ENCODE measurements at places on chromosomes 1 and 21.

GRCh38 chr1:117754061-117754969 is 148.5 kb downstream of the TENT5C start:
- DNase-seq, result peak; percentile 28

DNA sequence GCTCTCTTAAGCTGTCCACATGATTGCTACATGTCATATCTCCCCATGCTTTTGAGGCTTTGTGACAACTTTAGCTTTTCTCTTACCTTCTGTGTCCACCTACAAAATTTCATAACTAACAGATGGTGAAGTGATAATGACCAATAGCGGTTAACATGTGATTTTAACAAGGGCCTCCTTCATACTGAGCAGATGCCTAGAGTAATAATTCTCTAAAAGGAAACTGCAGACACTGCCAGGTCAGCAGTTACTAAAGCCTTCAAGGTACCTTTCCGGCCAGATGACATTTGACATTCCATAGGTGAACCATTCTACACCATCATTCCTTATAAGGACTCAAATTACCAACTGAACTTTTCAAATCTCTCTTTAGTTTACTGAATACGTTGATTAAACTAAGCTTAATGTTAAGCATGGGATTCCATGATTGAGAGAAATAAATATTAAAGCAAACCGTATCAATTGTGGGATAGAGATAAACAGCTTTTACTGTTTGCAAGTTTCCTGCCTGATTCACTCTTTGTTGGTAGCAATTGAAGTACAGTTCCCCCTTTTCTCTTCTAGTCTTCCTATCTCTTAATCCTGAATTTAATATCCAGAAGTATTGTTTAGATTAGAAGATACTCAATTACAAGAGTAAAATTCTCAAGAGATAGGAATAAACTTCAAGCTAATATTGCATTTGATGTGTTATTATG is 205.1 kb downstream of the PLA2G4A start:
- DNase-seq, result no peak

DNA sequence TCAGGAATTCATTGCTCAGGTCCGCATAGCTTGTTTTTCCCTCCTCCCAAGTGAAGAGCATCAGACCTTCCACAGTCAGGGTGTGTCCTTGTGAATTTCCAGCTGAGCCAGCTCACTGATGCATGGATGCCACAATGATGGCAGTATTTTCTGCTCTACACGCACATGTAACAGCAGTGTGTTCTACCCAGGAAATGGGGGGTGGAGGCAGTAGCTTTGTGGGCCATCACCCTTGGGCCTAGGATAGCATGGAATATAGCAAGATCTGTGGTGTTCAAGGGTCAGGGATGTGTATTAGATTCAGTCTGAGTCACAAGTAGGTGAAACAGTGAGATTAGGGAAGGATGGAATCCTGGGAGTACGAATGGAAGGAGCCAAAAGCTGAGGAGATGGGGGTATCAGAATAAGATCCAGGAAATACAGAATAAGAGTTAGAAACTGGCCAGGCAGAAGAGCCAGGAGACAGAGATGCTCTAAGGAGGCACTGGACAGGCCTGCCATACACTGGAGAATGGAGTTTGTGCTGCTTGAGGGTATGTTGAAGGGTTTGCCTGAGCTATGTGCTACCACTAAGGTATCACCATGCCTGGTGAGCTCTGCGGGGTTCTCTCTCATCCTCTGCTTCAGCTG is 90.6 kb upstream of the CNIH3 start:
- DNase-seq, result no peak

DNA sequence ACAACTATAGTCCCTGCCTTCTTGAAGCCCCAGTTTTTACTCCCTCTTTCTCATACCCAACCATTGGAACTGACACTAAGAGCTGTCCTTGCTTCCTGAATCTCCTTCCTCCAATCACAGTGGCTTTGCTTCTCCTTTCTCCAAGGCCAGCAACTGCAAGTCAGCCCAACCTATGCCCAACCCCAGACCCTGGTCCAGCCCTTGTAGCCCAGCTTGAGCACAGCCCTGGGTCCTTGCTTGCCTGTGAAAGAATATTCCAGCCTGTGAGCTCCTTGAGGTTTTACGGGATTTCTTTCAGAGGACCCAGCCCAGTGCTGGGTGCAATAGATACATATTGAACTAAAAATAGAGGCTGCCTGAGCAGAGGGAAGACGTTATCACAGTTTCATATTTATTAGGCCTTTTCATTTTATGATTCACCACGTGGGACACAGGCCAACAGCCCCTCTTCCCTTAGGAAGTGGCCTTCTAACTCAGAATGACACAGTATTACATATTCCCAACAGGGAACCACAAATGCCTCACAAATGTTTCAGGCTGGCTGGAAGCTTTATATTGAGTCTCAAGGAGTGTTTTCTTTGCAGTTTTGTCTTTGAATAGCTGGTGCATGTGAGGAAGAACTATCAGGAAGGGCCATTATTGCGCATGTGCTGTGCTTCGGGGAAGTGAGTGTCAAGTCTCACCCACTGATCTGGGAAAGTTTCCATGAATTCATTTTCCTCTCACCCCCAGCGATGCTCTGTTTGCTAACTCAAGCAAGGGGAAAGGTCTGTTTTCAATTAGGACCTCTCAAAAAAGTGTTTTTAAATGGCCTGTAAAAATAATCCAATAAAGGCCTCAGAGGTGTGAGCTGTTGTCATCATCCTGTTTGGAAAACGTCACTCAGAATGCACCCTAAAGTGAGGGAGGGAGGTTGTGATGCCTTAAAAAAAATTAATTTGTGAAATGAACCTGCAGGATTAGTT is 92.3 kb upstream of the NFIA start:
- no peak for DNase-seq

- DNase-seq, result no peak
Measured at GRCh38 chr1:31776516-31776915, 12.4 kb upstream of the ADGRB2 start.

DNA sequence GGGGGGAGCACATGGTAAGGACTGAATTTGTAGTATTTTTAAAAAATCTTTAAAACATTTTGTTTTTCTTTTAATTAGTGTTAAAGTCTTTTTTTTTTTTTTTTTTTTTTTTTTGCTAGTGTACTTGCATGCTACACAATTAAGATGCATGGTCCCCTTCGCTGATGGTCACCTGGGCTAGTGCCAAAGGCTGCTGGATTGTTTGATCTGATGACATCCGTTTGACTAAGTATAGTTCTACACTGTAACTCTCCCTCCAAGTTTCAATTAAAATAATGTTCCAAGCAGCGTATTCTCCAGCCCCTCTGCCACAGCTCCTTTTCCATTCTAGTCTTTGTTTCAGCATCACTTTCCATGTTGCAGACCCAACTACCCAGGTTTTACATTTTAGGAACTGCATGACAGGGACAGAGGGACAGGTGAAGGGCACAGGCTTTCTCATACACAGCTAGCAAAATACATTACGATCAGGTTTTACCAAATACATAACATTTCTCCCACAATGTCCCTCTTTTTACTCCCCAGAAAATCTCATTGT is 852 bp upstream of the RAVER2 start:
- no peak for DNase-seq

- no peak for DNase-seq
Measured at GRCh38 chr1:29586991-29587745, 350.8 kb downstream of the PTPRU start.

DNA sequence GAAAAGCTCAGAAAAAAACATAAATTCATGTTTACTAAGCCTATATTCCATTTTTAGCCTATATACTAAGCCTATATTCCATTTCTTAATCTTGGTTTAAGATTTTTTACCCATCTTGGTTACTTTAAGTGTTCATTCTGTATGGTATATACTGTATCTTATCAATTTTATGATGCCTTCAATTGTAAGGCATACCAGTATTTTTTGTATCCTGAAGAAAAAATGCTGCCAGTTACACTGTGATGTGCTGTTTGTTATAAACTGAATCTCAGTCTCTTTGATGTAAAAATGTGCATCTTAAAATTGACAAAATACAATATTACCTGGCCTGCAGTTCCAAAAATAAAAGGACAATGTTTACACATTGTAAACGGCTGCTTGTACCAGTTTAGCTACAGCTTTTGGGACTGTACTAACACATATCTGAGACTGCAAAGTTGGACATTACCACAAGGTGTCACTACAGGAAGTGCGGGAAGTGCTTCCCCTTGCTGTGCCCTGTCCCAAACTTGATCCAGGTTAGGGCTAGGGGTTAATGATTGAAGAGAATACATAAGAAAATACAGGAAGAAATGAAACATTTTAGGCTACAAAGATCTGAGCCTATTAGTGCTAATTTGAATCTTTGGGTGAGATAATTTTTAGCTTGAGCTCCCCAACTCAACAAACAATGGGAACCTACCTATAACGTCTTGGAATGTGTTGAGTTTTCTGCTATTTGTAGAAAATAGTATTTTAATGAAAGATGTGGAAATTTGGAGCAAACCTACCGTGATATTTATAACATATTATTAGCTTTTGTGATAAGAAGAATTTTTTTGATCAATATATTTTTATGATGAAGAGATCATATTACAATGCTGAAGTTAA is 108.9 kb downstream of the LBR start:
- DNase-seq, result peak; percentile 13

GRCh38 chr1:11792106-11792505 is 13.7 kb downstream of the MTHFR start:
- no peak for DNase-seq

DNA sequence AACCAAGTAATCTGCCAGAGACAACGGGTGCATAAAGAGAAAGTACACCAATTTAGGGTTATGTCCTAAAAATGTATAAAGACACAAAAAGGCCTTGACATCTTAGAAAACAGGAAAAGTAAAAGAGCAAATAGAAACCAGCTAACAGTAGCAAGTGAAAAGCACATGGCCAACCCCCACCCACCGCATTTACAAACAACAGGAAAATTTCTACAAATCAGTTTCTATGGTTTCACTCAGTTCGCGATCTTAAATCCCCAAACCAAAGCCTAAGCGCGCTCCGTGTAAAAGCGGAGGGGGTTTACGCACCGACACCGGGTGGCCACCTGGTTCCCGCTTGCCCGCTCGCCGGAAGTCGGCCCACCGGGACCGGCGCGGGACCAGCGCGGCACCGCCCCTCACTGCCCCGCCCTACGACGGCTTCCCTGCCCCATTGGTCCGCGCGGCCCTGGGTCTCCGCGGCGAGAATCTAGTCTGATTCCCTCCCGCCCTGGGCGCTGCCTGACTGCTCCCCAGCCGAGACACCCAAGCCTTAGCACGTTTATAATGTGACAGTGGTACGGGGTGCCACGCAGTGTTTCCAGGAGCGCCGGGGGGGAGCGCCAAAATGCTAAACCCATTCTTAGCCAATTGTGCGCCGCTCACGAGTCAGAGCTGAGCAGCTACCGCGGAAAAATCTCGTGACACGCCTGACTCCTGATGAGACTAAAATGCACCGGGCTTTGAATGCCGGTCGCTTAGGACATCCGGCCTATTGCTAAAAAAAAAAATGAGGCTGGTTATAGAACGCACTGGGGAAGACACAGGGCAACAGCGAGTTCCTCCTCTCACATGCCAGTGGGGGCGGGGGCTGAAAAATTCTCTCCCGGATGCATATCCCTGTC is at the start of gene GART:
TSS of gene GART (minus strand) at position 362 of the 884 bp plus-strand sequence. CDS start 2,802 bp downstream, outside the sequence.
- DNase-seq, result peak; percentile 66

- DNase-seq, result no peak
Measured at GRCh38 chr1:206839857-206840256, 25.6 kb upstream of the IL20 start.

- DNase-seq, result no peak
Measured at GRCh38 chr1:223430236-223430635, 37.0 kb downstream of the CCDC185 start.

- DNase-seq, result no peak
Measured at GRCh38 chr1:111795401-111795800, 39.7 kb downstream of the DDX20 start.

GRCh38 chr1:213883618-213884017 is 104.2 kb upstream of the PROX1 start:
- no peak for DNase-seq

GRCh38 chr1:209094384-209094783 is 489.1 kb upstream of the CAMK1G start:
- no peak for DNase-seq

- no peak for DNase-seq
Measured at GRCh38 chr1:203295796-203296195, 9.5 kb upstream of the BTG2 start.

GRCh38 chr21:38972078-38972477 is 166.3 kb downstream of the ETS2 start:
- DNase-seq, result no peak

GRCh38 chr1:74010206-74010605 is 187.8 kb downstream of the LRRIQ3 start:
- DNase-seq, result no peak

- peak; percentile 30 for DNase-seq
Measured at GRCh38 chr1:171742577-171742922, 685 bp upstream of the VAMP4 start.

- DNase-seq, result peak; percentile 78
Measured at GRCh38 chr1:13593511-13594131, 10.0 kb downstream of the PDPN start.

DNA sequence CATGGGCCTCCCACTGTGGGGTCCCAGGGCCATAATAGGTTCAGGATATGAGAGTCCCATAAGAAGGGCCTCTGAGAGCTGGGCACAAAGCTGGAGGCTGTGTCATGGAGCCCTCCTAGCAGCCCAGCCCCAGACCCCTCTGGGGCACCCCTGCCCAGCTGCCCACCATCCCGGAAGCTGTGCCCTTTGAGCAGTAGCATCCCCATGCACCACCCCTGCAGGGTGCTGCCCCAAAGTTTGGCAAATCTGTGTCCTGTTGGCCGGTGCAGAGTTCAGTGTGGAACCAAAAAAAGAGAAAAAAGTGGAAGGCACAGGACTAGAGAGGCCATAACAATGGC is 17.6 kb downstream of the TNNT2 start:
- no peak for DNase-seq

DNA sequence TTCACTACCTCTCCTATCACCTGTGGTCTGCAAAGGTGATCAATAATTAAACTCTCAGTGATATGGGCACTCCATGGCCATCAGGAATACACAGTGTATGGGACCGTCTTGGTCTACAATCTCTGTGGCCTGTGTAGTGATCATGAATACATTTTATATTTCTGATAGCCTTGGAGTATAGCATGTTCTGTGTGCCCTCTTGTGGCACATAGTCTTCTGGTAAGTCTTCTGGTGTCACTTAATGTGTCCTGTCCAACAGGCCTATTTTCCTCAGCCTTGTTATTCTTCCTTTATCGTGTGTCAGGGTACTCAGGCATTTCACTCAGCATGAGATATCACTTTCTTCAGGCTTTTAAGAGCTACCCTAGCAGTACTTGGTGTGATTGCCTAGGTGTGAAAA is 393.6 kb downstream of the AGBL4 start:
- no peak for DNase-seq

GRCh38 chr1:155187456-155187891 is 13.8 kb downstream of the TRIM46 start:
- no peak for DNase-seq

GRCh38 chr1:27643600-27644368 is 8.8 kb upstream of the FGR start:
- peak; percentile 62 for DNase-seq

GRCh38 chr21:42790520-42791065 is 88.7 kb downstream of the WDR4 start:
- no peak for DNase-seq
